Left ventricle myocardium superior (tissue), 1 donor: ENCODE measurements at places on chromosomes 5 and 9. TPM values are rescaled to one million over a fixed set of nuclear protein-coding genes. Genes with fewer than 3 reads are reported as not detected.

DNA sequence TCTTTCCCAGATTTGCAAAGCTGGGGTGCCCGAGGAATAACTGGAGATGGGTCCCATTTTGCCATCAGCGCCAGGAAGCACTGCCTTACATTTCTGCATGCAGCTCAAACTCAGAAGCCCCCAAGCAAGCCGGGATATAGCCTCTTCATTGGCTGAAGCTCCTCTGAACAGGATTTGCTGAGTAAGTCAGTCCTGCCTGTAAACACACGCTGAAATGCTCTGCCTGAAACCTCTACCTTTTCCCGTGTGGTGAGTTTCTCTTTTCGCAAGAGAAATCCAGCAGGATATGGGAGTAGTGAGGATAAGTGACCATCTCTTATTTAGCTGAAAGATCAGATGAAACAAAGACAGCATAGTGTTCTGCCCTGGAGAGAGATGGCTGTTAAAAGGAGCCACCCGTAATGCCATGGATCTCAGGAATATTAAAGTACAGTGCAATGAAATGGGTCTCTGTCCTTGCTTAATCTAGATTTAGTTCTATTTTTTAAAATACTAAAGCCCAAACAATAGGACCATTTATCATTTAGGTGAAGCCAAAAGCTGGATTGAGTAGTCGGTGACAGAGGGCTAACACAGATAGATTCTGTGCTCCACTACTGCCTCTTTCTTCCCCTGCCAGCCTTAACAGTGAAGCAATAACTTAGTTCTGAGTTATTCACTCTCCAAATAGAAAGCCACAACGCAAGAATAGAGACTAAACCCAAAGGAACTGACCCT lies 177.5 kb upstream of the PPP2R2B start:
- DNase-seq = no peak

DNA sequence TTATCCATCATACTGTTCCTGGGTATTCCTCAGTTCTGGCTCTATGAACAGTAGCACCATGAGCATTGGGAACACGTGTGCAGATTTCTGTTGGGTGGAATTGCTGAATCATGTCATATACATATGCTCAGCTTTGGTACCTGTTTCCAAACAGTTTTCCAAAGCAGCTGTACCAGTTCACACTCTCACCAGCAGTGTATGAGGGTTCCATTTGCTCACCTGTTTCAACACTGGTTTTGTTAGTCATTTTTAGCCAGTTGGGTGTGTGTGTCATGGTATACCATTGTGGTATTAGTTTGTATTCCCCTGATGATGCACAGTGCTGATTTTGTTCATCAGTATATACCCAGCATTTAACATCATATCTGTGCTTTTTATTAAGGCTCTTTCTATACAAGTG lies 56.7 kb upstream of the ECM2 start:
- no peak for DNase-seq

The SRA1 gene
- 27.4 TPM for total RNA-seq

DNA sequence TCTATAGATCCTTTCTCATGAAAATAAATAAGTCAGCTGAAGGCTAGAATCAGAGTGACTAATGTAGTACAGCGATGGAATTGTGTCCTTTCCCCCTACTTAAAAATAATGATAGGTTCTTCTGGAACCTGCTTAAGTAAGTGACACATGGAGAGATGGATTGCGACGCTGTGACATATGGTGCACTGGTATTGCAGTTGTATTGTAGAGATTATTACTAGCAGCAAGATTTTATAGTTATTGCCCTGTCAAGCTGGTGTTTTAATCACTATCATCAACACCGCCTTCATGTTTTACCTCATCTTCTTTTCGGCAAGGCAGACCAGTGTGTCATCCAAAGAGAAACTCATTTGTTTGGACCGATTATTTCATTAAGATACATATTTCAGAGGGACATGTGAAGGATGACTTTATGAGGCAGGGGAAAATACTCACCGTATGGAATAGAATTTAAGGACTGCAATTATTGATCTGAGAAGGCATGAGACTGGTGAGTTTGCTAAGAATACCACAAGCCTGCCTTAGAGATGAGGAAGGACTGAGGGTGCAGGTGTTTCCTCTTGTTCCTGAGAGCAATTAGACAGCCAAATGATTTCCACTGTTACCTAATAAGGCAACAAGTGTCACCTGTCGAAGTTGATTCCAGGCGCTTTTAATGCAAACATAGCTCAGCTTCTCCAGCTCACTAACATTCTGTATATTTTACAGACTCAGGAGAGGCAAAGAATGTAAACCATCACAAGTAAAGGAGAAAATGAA lies 1855.5 kb downstream of the MAT2B start:
- DNase-seq = no peak

- DNase-seq = no peak
These were observed 98.5 kb downstream of the ESM1 start for GRCh38 chr5:54886866-54887265.

The TLX3 gene
- not detected for total RNA-seq

DNA sequence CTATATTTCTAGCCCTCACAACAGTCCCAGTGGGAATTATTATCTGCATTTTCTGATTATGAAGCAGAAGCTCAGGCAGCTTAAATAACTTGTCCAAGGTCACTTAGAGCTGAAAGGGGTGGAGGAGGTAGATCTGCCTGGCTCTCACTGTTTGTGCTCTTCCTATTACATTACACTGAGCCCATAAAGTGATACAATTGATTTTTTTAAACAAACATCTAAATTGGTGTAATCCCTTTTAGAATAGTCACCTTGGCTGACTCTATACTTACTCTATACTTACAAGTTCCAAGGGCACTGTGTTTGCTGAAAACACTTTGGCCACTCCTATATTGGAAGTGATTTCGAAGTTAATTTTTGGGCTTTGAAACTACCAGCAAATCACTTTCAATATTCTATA lies 144.7 kb downstream of the APBA1 start:
- DNase-seq = no peak
